T1000 (cell line): ENCODE measurements at places on chromosomes 5 and 9.

GRCh38 chr5:34915139-34915855 is at the start of the genes BRIX1 and RAD1:
Gene BRIX1, plus strand, starts transcription at chr5:34915711. Its CDS starts 28 bp downstream, at chr5:34915739.
Gene RAD1, minus strand, starts transcription at chr5:34915504. Its CDS starts 612 bp downstream, at chr5:34914892.
- DNase-seq = peak; percentile 94

DNA sequence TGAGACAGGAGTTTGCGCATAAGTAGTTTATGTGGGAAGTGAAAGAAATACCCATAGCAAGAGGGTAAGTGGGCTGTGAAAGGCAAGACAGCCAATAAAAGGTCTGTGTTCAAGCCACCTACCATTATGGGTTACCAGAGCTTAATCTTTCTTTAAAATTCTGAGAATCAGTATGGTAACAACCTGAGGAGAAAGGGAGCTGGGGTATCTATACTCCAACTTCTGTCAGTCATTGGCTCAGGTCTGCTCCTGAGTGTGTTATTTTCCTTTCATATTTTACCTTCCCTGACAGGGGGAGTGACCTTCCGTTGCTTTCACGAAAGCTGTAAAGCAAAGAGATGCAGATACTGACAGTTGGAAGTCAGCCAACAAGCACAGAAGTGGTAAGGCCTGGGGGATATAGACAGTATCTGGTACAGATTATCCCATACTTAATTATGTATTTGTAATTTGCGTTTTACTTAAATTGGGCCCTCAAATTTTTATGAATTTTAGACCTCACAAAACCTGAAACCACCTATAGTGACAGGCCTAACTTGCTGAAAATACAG is 233.4 kb downstream of the RAB3C start:
- no peak for DNase-seq

DNA sequence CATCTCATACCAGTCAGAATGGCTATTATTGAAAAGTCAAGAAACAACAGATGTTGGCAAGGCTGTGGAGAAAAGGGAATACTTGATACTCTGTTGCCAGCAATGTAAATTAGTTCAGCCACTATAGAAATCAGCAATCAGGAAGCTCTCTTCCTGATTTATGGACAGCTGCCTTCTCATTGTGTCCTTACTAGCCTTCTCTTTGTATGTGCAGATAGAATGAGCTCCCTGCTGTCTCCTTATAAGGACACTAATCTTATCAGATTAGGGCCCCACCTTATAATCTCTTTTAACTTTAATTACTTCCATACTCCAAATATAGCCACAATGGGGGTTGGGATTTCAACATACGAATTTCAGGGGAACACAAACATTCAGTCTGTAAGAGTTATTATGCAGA is 38.0 kb downstream of the KCNV2 start:
- no peak for DNase-seq

DNA sequence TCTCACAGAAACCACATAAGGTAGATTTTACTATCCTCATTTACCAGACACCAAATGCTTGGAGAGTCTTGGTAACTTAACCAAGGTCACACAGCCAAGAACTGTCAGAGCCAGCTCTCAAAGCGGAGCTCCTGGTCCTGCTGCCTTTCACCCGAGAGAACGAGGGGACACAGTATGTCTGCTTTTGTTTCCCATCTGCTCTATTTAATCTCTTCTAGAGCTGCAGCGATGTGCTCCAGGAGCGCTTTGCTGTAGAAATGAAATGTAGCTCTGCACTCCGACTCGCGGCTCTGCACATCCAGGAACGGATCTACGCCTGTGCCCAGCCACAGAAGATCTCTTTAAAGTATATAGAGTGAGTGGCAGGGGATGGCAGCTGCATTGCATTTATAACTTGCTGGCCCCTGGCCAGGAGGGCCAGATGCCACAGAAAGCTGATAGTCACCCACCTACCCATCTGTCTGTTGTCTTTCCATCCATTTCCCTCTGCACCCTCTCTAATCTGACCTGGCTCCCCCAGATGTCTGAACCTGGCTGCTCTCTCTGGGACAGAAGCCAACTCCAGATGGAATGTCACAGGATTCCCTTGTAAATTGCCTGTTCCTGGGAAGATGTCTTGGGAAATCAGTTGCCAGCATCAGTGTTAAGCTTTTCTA is 21.4 kb upstream of the TRMT10B start:
- DNase-seq = no peak

DNA sequence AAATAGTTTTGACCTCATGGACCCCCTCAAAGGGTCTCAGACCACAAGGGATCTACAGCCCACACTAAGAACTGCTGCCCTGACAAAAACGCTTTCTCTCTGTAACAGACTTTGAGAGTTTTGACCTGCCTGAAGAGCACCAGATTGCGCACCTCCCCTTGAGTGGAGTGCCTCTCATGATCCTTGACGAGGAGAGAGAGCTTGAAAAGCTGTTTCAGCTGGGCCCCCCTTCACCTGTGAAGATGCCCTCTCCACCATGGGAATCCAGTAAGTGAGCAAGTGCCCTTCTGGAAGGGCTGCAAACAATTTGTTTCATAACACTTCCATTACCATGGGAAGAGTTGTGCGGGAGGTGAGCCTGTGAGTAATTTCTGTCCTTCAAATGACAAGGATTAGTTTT is 6.0 kb downstream of the PTTG1 start:
- DNase-seq = no peak

- DNase-seq = no peak
Observed at GRCh38 chr5:123278284-123278683, 144.9 kb downstream of the CEP120 start.

GRCh38 chr5:170508660-170509347 is 5.0 kb downstream of the KCNIP1 start:
- no peak for DNase-seq
